ENCODE measurements at places on chromosomes 3 and 15.

DNA sequence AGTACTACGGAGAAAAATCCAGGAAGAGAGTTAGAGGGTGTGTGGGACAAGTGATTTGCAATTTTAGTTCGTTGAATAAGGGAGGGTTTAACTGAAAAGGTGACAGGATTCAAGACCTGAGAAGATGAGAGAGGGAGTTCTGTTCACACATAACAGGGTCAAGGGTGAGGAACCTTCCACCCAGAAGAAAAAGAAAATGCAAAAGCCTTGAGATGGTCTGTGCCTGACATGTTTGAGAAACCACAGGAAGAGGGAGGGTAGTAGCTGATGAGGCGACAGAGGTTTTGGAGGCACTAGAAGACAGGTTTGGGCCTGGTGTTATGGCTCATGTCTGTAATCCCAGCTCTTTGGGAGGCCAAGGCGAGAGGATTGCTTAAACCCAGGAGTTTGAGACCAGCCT, 591 bp upstream of the SLC25A20 start:
- DNase-seq: peak; percentile 43

GRCh38 chr15:70034141-70034540, 63.6 kb downstream of the TLE3 start:
- DNase-seq: no peak

DNA sequence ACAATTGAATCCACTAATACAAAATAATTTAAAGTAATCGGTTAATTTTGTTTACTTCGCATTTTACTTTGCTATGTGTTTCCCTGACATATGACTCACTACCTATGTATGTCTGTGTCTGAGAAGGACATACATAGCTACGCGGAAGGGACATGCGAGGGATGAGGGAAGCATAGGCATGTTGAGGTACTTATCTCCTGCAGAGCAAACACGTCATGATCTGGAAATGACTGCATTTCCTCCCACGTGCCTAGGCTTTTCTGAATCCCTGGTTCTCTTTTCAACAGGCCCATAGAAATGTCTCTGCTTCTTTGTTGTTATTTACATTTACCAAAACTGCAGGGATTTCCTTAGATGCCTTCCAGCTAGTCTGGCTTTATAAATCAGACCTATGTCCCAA, 27.5 kb downstream of the ALCAM start:
- DNase-seq: no peak

- DNase-seq: no peak
Measured at GRCh38 chr3:63981980-63982379, 41.3 kb downstream of the PSMD6 start.

GRCh38 chr15:57387564-57388076, 11.3 kb downstream of the CGNL1 start:
- no peak for DNase-seq

DNA sequence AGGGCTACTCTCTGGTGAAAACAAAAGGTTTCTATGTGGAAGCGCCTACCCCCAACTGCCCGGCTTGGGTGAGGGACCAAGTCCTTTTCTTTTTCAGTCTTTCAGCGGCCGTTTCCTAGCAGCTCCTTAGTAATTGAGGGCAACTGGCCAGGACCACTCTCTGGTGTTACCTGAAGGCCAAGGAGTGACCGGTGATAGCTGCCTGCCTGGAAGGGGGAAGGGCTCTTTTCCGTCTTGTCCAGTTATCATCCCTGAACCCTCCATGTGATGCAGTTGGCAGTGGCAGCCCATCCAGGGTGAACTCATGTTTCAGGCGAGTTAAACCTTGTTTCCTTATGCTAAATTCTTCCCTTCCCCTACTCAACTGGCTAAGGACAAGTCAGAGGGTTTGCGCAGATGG, 33.3 kb downstream of the RHCG start:
- no peak for DNase-seq

GRCh38 chr15:37142371-37142770, 42.0 kb upstream of the MEIS2 start:
- DNase-seq: no peak

- peak; percentile 9 for DNase-seq
Measured at GRCh38 chr15:99944131-99944530, 210.9 kb upstream of the LYSMD4 start.

DNA sequence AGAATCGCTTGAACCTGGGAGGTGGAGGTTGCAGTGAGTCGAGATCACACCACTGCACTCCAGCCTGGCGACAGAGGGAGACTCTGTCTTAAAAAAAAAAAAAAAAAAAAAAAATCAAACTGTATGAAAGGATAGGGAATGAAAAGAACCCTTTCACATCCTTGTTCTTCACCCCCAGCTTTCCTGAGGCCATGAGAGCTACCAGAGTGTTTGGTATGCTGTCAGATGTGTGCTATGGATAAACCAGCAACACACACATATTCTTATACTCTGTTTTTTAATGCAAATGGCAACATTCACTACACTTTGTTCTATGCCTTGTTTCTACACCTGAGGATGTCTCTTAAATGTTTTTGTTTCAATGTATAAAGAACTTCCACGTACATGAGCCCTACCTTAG, 33.5 kb downstream of the RPL22L1 start:
- DNase-seq: no peak

DNA sequence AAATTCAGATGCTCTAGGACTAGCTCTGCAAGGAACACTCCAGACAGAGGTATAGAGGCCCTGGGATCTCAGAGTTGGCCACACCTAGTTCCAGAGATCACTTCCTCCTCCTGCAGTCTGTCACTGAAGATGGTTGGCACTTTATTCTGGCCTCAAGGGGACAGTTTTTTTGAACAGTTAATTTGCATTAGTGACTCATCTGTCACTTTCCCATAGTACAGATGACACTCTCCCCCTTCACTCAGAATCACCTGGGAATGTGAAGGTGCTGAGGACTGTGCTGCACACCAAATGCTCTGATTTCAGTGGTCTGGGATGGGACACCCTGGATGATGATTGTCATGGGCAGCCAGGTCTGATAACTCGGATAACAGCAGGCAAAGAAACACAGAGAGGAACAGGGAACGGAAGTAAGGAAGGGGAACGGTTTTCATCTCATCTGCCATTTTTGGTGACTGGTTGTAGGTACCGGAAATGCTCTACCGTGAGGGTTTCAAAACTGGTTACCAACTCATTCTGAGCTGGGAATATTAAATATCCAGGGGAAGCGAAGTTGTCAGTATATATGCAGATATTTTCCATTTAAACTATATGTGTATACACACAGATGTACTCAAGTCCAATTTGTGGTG, 232.5 kb upstream of the ST8SIA2 start:
- no peak for DNase-seq

DNA sequence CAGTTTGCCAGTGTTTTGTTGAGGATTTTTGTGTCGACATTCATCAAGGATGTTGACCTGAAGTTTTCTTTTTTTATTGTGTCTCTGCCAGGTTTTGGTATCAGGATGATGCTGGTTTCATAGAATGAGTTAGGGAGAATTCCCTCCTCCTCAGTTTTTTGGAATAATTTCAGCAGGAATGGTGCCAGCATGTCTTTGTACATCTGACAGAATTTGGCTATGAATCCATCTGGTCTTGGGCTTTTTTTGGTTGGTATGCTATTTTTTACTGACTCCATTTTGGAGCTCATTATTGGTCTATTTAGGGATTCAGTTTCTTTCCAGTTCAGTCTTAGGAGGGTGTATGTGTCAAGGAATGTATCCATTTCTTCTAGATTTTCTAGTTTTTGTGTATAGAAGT, 320.0 kb upstream of the PPP2R3A start:
- DNase-seq: no peak

DNA sequence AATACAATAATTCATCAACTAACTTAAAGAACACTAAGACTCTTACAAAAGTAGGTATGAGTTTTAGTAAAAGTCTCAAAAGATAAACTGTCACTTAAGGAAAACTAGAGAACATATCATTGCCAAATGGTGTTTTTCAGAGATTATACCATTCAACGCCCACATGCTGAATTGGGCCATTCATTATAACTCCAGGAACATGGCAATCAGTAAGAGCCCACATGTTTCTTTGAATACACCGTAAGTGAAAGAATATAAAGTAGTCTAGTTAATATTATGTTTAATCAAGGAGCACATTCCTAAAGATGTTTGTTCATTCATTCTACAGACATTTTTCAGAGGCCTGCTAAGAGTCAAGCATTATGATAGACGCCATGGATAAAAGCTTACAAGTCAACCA, 22.9 kb downstream of the B3GNT5 start:
- no peak for DNase-seq

DNA sequence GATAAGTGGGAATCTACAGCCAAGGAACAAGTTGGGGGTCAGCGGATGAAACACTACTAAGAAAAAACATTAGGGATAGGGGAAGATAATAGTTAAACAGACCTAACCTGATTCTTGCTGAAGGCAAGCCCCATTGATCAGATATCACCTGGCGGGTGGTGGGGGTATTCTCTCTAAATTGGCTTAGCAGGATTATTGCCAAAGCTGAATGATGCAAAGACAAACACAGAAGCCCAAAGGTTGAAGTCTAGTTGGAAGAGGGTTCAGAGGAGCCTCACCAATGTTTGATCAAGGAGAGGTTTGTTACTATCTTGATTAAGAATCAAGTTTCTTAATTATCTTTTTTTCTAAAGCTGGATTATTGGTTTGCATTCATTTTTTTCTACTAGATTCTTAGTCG, 371.9 kb upstream of the CNTN4 start:
- DNase-seq: no peak

GRCh38 chr15:25093455-25094029, 138.8 kb downstream of the SNRPN start:
- DNase-seq: no peak

DNA sequence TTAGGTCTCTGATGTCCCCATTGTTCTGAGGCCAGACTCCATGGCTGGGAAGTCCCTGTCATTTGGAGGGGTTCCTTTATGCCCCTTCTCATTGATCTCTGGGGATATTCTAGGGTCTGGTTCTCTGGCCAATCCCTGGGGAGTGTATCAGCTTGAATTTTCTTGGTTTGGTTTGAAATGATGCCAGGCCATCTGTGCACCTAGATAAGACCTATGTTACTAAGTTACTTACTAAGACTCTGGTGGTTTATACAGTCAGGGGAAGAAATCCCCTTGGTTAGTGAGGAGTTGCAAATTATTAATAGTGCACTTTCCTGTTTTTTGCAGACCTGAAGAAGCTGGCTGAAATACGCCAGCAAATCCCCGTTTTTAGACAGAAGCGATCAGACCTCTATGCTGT, 20.3 kb downstream of the NIT2 start:
- no peak for DNase-seq

GRCh38 chr3:28542351-28542750, 193.7 kb upstream of the AZI2 start:
- DNase-seq: no peak

DNA sequence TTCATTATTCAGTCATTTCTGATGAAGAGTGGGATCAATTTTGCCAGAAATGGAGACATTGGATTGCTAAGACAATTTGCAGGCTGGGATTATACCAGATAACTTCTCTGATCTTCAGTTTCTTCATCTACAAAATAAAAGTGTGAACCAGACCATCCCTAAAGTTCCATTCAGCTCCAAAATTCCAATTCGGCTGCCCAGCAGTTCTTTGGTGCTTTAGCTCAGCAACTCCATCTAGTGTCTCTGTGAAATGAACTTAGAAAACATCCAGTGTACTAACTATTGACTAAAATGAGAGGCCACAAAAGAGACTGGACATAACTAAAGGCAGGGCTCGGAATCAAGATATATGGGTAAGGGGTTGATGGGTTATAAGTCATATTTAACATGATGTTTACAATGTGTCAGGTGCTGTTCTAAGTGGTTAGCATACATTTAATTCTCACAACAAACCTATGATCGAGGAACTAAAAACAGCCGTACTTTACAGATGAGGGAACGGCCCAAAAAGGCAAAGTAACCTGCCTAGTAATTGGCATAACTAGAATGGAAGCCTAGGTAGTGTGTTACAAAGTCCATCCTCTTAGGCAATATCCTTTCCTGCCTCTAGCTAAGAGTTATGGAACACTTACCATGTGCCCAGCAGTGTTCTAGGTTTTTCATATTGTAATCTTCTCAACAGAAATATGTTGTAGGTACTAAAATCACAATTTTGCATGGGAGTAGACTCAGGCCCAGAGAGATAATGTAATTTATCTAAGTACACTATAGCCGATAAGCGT, 17.0 kb downstream of the THAP10 start:
- no peak for DNase-seq

GRCh38 chr3:133469140-133469731, 69.4 kb downstream of the BFSP2 start:
- no peak for DNase-seq

GRCh38 chr3:112011376-112011940, 12.7 kb downstream of the TAGLN3 start:
- no peak for DNase-seq

DNA sequence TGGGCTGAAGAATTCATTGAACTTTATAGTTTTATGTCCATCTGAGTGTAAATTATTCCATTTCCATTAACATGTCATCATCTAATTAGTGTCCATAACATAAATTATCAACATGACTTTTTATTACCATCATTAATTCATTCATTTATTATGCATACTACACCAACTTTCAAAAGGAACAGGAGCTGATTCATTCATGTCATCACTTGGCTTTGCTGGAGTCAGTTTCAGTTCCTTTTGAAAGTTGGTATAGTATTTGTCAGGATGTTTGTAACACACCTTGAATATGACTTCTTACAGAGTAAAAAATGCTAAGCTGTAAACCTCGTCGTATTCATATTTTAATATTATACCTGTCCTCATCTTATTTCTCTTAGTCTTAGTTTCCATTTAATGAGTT, 298.0 kb upstream of the RBMS3 start:
- no peak for DNase-seq

DNA sequence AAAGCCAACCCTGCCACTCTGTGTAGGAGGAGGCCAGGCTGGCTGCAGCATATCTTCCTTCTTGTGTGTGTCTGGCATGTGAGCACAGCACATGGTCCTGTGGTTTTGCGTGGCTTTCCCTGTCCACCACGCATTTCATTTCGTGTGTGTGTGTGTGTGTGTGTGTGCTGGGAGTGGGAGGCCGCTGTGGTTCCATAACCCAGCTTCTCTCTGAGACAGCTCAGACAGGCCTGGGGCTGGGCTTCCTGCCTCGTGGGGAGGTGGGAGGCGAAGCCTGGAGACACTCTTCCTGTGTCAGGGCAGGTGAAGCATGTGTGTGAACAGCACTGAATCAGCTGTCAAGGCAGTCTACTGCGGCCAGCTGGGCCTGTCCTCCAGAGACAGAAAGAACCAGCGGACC, 16.0 kb upstream of the MRPS22 start:
- DNase-seq: no peak

DNA sequence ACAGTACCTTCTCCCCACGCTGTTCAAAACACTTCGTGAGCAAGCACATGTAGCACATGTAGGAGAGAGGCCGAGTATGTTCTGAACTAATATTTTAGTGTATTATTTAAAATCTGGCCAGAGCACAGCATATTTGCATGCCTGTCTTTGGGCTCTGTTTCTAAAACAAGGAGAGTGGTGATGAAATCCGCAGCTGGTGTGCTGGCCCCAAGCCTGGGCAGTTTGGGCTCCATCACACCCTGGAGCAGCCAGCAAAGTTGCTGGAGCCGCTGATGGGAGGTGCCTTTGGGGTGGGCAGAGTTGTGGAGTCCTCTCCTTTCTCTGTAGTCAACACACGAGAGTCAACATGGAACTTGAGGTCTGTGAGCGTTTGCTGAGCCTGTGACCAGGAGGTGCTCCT, 116.6 kb downstream of the SLCO3A1 start:
- no peak for DNase-seq

Data from stimulated activated CD8-positive, alpha-beta memory T cell treated with anti-CD3 and anti-CD28 coated beads, Interleukin-4, amount 100 ng/mL, for 48 hours (primary cell).